ENCODE measurements at places on chromosomes 13 and 19.

DNA sequence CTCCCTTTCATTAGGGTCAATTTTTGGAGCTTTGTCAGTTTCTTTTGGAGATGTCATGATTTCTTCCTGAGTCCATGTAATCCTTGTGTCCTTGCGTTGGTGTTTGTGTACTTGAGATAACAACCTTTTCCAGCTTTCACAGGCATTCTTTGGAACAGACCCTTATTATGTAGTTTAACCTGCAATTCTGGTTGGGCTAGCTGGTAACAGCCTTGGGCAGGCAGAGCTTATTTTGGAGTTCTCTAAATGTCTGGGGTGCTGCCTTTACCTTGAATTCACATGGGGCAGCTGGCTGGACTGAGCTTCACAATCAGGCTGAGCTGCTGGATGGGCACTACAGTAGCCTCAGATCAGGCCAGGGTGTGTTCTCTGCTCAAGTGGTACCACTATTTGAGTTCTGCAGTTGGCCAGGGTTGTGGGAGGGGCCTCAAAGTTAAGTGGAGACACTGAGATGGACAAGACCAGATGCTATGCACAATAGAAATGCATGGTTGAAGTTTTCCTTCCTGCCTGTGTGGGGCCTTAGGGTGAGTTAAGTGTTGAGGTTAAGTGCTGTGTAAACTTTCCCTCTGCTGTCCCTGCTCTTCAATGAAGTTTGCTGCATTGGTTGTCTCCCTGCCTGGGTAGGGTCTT lies 277.3 kb downstream of the ATP8A2 start:
- DNase-seq, result no peak

GRCh38 chr13:34970961-34971360 lies 28.9 kb downstream of the NBEA start:
- no peak for DNase-seq

GRCh38 chr13:44236370-44236769 lies 137.3 kb upstream of the SERP2 start:
- no peak for DNase-seq

GRCh38 chr13:78655906-78656305 lies 3.0 kb downstream of the OBI1 start:
- peak; percentile 51 for DNase-seq

DNA sequence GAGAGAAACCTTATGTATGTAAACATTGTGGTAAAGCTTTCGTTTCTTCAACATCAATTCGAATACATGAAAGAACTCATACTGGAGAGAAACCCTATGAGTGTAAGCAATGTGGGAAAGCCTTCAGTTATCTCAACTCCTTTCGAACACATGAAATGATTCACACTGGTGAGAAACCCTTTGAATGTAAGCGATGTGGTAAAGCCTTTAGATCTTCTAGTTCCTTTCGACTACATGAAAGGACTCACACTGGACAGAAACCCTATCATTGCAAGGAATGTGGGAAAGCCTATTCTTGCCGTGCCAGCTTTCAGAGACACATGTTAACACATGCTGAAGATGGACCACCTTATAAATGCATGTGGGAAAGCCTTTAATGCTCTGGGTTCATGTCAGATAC lies 24.7 kb downstream of the ZNF136 start:
- DNase-seq, result no peak

GRCh38 chr13:98687319-98687718 lies 65.2 kb downstream of the SLC15A1 start:
- DNase-seq, result no peak

- DNase-seq, result no peak
Measured at GRCh38 chr13:29956853-29957252, 106.4 kb upstream of the UBL3 start.

DNA sequence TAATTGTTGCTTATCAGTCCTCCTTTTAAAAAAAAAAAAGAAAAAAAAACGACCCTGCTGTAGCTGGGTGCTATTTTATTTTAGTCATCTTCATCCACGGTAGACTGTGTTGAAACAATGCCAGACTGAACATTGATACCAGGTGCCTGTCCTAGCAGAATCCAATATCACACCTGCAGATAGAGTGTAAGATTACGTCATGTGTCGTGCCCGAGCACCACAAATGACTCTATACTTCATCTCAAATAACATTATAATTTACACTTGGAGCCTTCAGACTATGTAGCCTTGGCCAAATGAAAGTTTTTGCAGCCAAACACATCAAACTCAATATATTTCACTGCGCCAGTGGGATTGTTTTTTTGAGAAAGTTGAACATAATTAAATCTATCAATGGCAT lies 410.6 kb downstream of the FGF9 start:
- no peak for DNase-seq

GRCh38 chr13:107834281-107834680 lies 381.1 kb downstream of the LIG4 start:
- DNase-seq, result no peak

DNA sequence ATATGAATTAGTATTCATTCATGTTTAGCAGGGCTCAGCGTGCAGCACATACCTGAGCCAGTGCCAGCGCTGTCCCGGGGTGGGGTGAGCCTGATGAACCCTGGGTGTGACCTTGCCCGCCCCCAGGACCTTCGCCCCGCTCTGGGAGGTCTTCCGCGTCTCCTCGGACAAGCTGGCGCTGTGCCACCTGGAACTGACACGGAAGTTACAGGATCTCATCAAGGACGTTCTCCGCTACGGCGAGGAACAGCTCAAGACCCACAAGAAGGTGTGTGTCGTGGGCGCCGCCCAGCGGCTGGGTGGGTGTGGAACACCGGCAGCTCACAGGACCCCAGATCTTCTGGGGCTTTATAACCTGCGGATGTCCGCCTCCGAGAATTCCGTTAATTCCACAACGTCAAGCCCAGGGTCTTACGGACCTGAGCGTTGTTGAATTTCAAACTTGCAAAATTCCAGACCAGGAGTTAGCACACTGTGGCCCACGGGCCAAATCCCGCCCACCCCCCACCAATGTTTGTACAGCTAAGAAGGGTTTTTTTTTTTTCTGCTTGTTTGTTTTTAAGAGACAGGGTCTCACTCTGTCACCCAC lies 15.4 kb downstream of the FCHO1 start:
- peak; percentile 58 for DNase-seq

DNA sequence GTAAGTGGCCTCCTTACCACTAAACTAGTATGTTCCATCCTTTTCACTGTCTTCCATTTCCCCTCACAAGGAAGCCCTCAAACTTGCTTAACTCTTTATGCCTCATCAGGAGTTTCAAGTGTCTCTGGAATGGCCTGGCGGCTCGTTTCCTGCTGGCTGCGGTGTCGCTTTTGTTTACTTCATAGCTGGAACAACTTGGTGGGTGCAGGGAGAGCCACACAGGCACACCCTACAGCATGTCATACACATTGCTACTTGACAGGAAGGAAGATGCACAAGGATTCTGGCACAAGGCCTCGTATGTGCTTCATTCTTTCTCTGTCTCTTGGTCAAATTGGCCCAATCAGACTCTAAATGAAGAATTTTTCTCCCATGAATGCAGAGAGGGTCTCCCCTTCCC lies 488.3 kb downstream of the FOXO1 start:
- DNase-seq, result no peak

- DNase-seq, result peak; percentile 32
Measured at GRCh38 chr13:104318121-104318520, 1251.9 kb upstream of the SLC10A2 start.

GRCh38 chr13:29427937-29428309 lies 167.6 kb downstream of the SLC7A1 start:
- no peak for DNase-seq

DNA sequence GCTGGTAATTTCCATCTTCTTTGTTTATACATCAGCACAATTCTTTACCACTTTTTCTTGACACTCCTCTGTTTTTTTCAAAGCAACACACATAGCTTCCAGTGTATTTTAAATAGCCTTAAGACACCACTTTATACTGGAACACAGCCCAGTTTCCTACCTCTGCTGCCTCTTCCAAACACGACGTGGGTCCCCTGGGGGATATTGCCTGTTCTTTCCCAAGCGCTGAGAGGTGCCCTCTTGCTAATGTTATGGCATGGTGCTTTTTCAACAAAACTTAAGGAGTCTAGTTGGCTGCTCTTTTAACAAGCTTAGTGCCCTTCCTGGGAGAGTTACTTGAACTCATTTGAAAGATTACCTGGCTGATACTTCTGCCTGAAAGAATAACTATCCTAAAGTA lies 112.7 kb downstream of the OLFM4 start:
- DNase-seq, result peak; percentile 15

DNA sequence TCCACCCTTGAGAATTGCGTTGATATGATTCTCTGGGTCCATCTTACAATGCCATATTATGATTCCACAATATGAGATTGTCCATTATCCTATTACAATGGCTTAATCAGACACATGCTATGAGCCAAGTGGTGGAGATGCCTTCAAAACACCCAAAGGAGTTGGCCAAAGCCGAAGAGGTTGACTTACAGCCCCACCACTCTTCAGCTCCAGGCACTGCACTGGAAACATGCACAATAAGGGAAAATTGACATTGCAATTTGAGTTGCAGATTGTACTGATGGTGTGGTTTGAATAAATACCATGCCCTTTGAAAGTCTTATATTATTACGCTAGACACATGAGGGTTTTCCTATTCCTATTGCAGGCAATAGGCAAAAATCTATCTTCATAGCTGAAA lies 75.4 kb upstream of the TNFSF11 start:
- no peak for DNase-seq

DNA sequence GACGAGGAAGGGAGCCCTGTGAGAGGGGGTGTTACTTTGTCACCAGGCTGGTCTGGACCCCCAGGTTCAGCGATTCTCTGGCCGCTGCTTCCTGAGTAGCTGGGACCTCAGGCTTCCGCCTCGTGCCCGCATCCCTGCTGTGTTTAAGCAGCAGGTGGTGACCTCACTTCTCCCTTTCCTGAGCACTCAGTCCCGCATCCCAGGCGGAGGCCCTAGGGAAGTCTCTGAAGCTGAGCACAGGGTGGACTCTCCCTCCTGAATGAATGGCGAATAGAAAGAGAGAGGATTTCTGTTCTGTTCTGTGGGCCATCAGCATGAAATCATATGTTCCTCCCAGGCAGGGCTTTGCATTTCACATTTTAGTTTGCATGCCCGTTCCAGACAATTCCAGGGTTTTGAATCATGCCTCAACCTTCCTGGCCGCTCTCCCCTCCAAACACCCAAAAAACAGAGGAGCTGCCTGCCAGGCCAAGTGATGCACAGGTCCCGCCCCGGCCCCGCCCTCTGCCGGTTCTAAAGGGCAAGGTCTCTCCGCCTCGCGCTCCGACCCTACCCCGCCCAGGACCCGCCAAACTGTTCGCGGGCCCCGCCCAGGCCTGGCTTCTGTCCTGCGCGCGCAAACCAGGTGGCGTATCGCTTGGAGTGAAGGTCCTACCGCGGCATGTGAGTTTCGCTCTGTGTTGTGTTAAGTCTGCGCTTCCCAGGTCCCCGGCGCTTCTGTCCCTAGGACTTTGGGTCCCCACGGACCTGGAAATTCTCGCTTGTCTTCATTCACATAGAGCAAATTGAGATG lies 35.1 kb upstream of the ZNF808 start:
- peak; percentile 93 for DNase-seq

GRCh38 chr19:15303105-15303780 lies 29.1 kb downstream of the BRD4 start:
- no peak for DNase-seq

- DNase-seq, result no peak
Measured at GRCh38 chr13:50401049-50401505, 385.8 kb downstream of the KCNRG start.

DNA sequence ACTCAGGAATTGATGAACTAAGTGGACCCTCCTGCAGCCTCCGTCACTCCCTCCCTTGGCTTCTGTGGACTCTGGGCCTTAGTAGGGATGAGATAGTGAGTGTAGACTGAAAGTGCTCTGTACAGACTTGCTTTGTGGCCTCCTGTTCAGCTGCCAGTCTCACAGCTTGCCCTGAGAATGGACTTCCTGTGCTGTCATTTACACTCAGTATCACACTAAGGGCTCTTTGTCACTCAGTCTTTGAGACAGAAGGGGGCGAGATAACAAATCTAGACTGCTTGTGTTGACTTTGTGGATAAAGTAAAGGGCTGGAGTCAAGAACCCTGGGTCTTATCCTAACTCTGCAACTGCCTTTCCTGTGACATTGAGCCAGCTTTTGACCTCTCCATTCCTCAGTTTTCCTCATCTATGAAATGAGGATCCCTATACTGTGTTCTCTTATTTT lies 21.0 kb upstream of the SPRY2 start:
- DNase-seq, result peak; percentile 30

- no peak for DNase-seq
Measured at GRCh38 chr13:61695147-61695546, 279.5 kb upstream of the PCDH20 start.

GRCh38 chr19:40719414-40719894 lies 2.5 kb downstream of the ITPKC start:
- no peak for DNase-seq

DNA sequence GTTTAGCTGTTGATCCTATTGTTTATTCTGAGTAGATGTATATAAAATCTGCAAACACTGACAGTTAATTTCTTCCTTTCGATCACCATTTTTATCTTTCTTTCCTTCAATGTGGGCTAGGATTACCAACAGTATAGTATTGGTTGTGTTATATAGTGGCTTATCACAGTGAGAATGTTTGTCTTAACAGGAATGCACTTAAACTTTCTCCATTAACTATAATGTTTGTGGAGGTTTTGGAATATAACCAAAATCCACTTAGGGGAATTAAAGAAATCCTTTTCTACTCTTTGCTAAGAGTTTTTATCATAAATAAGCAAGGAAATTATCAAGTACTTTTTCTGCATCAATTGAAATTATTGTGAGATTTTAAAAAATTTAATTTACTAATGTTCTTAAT lies 244.6 kb downstream of the LACC1 start:
- no peak for DNase-seq

DNA sequence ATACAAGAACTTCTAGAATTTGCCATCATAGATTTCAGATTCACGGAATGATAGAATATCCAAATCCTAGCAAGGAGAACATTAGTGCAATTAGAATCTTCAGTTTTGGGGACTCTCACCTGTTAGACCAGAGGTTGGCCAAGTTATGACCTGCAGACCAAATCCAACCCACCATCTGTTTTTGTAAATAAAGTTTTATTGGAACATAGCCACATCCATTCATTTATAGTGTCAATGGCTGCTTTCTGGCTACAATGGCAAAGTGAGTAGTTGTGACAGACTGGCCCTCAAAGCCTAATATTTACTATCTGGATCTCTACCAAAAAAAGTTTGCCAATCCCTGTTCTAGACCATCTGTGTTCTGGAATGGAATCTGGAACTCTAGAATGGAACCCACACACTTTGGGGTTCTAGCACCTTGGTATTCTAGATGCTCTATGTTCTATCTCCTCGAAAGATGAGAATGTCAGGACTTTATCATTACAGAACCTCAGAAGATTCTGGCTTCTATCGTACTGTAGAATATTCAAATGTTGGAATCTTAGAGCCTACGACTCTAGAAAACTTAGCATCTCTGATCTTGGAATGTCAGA lies 2.5 kb downstream of the KPTN start:
- DNase-seq, result no peak

DNA sequence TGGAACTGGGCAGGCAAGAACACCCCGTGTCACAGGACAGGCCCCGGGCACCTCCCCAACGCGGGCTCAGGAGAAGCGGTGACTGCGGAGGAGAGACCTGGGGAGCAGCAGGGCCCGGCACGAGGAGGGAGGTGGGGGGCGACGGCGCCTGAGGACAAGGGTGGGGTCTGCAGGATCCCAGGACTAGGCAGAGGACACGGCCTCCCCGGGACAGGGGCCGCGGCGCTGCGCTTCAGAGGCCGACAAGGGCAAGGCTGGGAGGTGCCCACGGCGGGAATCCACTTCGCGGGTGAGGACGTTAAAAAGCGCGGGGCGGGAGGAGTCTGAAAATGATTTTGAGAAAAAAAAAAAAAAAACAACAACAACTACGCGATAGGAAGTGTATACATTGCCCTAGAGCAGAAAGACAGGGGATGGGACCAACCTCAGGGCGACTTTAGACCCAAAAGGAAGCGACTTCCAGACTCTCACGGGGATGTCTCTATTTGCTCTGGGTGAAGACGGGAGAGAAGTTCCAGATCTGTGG lies 44.9 kb downstream of the ZNF611 start:
- DNase-seq, result peak; percentile 39

All from NCI-H526 (cell line).